GM12892 (cell line): ENCODE measurements at places on chromosomes 6 and 20.

DNA sequence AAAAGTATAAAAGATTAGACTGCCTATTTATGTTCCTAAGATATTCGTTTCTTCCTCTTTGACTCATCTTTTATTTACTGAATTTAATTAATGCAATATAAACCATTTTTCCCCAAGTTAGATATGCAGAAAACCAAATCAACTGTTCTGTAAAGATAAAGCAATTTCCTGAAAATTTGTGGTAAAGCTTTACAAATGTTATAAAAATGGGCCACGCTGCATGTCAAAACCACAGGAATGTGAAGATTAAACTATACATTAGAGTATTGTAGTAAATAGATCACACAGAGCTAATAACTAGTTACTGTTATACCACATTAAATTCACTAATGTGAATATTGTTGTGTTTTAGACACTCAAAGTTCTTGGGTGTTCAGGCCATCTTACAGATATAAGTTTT is 83.4 kb downstream of the OPN5 start:
- DNase-seq = no peak

DNA sequence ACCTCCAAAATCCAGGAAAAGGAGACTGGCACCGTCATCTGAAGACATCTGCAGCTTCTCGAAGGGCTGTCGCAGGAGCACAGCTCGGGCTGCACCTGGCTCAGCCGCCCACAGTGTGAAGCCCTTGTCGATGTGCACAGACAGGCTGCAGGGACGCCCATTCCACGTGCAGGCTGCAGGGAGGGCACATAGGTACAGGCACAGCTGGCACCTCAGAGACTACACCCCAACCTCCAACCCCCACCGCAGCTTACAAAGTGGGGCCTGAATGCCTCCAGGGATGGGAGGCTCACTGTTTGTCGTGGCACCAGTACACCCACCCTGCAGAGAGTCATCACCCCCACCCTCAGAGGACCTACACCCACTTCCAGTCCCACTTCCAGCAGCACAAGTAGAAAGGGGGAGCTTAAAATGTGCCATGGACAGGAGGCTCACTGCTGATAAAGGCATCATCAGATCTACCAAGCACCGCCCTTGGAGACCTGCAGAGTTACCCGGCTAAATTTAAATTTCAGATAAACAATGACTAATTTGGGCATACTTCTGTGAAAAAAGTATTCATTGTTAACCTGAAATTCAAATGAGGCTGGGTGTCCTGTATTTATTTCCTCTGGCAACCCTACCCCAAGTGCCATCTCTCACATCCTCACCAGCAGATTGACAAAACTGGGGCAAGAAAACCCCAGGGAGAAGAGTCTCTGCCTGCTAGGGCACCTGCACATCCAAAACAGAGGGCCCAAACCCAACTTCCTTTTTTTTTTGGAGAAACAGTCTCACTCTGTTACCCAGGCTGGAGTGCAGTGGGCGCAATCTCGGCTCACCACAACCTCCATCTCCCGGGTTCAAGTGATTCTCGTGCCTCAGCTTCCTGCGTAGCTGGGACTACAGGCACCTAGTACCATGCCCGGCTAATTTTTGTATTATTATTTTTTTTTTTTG is 7.7 kb upstream of the CDK5RAP1 start:
- no peak for DNase-seq

GRCh38 chr6:81987293-81987692 is 234.8 kb upstream of the TENT5A start:
- DNase-seq = no peak

DNA sequence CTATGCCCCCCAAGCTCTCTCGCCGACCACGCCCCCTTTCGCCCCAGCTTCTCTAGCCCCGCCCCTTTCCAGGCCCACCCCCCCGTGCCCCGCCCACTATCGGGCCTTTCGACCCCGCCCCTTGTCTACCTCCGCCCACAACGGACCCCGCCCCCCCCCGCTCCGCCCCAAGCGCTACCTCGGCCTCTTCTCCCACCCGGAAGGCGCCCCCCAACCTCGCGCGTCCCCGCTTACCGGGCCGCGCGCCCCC is 200 bp downstream of the ZBTB22 start:
- DNase-seq = peak; percentile 56

DNA sequence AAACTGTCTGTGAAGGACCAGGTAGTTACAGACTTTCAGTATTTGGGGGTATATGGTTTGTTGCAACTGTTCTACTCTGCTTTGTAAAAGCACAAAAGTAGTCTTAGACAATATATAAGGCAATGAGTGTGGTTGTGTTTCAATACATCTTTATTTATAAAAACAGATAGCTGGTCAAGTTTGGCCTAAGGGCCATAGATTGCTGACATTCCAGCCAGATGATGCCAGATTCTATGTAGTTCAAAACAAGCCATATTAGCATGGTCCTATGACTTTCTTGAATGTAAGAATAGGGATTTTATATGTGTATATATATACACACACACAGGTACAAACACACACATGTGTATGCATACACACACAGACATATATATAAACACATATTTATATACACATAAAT is 201.8 kb downstream of the GRIK2 start:
- no peak for DNase-seq

DNA sequence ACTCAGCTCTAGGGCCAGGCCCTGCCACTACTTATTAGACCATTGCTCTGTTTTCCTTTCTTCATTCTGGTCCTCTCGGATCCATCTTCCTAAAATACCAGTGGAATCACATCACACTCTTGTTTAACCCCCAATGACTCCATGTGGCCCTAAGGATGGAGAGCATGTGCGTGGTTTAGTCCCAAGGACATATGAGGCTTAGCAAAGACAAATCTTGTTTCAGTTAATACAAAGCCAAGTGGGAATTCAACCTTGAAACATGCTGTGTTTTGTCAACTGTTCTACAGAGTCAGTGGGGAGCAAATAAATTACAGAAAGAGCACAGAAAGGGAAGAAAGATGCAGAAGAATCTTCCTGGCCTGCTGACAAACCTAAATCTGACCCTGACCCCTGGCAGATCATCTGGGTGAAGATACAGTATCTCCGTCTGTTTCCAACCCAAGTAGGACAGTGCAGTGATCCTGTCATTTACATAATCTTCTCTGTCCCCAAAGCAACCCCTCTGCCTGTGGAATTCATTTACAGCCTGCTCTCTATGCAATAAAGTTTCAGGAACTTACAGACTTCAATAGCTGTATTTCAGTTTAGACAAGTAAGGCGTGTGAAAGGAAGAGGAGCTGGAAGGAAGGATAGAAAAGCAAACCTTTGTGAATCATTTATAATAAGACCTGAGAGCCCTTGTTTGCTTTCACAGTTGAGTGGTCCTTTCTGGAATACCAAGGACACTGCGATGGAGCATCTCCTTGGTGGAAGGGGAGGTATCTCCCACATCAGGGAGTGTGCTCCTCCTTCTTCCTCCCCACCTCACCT is 144.0 kb downstream of the THBS2 start:
- DNase-seq = no peak

DNA sequence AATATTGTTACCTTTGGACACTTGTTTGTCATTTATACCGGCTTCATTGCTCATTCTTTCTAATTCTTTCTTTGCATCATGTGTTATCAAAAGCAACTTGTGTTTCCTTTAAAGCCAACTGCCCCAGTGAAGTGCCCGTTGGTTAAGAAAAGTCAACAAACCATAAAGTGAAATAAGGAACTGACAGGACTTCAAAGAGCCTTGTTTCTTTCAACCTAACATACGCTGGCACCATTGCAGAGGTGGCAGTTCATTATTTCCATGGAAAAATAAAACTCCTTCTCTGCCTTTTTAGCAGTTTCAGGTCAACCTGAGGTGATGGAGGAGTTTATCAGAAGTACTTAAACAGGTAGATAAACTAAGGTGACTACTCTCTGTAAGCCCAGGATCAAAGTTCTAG is 28.8 kb downstream of the FERMT1 start:
- DNase-seq = no peak

GRCh38 chr6:12593771-12594529 is 122.6 kb upstream of the PHACTR1 start:
- no peak for DNase-seq

DNA sequence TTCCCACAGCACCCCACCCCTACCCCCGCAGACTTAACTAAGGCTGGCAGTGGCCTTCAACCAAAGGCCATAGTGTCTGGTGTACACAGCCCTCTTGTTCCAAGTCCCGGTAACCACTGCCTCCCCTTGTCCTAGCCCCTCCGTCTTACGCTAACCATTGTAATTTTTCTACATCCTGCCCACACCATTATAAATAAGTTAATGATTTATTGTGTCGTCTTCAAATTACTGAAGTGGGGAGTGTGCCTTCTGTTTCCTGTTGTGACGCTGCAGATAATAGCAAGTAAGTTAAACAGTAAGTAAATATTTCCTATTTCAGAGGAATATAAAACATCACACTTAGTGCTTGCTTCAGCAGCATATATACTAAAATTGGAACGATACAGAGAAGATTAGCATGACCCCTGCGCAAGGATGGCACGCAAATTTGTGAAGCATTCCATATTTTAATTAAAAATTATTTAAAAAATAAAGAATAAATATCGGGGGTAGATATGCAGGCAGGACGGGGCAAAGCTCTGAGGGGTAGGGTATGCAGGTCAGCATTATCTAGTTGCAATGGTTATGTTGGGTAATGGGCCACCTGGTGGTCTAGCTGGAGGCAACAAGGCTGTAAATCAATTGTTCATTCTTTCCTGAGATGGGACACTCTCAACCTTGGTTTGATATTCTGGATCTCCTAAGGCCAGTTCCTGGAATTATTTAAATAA is 15.1 kb downstream of the SRSF6 start:
- no peak for DNase-seq

- DNase-seq = no peak
These were observed 94.2 kb upstream of the KCNK16 start for GRCh38 chr6:39416728-39417127.

GRCh38 chr20:56002908-56003800 is 2.2 kb downstream of the CBLN4 start:
- DNase-seq = no peak

DNA sequence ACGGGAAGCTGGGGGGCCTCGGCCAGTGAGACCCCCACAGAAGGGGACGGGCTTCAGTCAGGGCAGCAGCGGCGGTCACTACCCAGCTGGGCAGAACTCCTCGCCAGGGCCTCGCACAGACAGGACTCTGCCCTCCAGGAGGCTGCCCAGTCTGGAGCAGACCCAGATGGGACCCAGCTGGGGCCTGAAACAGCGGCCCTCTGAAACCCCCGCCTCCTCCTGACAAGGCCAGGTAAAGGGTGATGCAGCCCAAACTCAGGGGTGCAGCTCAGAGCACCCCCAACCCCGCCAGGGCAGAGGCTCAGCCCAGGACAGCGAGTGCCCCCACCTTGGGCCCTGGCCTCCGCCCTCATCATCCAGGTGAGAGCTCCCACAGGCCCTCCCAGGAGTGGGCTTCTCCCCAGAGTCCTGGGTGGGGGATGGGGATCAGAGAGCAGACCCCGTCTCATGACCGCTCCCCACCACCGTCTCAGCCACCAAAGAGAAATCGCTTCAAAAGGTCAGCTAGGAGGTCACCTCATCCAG is 2.2 kb downstream of the EEF1A2 start:
- no peak for DNase-seq

- no peak for DNase-seq
These were observed 188.1 kb upstream of the SLC35B3 start for GRCh38 chr6:8623441-8623840.

- DNase-seq = no peak
These were observed 50.1 kb downstream of the GRM4 start for GRCh38 chr6:34095741-34096140.

DNA sequence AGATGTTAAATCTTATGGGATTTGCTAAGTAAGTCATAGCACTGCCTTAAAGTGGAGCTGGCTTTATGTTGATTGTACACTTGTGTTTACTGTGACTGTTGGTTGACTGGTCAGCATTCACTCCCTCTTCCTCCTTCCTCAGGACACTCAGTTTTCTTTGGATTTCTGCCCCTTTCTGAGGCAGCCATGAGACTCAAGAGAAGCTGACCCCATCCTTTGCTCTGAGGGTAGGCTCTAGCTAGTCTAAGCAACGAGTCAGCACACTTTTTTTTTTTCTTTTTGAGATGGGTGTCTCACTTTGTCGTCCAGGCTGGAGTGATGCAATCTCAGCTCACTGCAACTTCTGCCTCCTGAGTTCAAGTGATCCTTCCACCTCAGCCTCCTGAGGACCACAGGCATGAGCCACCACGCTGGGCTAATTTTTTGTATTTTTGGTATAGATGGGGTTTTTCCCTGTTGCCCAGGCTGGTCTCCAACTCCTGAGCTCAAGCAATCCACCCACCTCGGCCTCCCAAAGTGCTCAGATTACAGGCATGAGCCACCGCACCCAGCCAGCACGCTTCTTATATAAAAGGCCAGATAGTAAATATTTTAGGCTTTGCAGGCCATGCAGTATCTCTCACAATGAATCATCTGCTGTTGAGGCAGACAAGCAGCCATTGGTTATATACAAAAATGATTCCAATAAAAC is 191.4 kb downstream of the NFATC2 start:
- no peak for DNase-seq

DNA sequence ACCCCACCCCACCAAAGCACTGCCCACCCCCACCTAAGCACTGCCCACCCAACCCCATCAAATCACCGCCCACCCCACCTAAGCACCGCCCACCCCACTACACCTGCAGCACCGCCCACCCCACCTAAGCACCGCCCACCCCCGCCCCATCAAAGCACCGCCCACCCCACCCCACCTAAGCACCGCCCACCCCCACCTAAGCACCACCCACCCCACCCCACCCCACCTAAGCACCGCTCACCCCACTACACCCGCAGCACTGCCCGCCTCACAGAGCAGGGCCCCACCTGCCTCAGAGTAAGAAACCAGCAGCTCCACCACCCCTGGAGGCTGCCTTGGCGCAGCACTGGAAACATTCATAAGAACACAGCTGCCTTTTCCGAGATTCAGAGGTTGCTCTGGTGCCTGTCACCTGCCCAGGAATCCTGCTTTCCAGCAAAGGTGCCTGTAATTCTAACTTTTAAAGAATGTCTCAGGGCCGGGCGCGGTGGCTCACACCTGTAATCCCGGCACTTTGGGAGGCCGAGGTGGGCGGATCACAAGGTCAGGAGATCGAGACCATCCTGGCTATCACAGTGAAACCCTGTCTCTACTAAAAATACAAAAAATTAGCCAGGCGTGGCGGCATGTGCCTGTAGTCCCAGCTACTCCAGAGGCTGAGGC is 148.2 kb downstream of the BMP7 start:
- no peak for DNase-seq

DNA sequence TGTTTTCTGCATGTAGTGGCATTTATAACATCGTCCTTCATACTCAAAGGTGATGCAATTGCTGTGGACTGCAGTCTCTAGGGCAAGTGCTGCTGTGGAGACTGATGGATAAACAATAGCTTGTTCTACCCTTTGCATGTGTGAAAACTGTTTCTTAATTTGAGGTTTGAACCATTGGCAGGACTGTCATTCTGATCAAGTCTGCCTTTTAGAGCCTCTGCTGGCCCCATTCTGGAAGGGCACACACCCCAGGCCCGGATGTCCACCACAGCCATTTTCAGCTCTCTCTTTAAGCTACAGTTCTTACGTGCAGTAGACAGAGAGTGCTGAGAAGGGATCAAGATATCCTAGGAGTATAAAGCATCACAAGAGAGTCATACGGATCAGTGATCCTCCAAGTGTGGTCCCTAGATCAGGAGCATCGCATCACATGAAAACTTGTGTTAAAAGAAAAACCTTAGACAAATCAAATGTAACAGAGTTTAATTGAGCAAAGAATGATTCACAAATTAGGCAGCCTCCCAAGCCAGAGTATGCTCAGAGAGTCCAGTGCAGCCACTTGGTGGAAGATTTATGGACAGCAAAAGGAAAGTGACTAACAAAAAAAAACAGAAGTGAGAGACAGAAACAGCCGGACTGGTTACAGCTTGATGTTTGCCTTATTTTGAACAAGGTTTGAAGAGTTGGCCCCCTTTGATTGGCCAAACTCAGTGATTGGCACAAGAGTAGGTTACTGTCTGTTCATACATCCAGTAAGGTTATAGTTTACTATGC is 52.0 kb downstream of the FRK start:
- no peak for DNase-seq

- no peak for DNase-seq
These were observed 79.3 kb downstream of the CAP2 start for GRCh38 chr6:17472653-17473183.
